ENCODE measurements at places on chromosomes 3 and 15. TPM values are rescaled to one million over a fixed set of nuclear protein-coding genes. Genes with fewer than 3 reads are reported as not detected.
A peak's percentile ranks its signal among the peaks of the same experiment; 100 is the strongest.

U2SURP gene
- 66.8 TPM for total RNA-seq

ROPN1 gene
- not detected for total RNA-seq

- DNase-seq: no peak
- no peak overlapping the region for H3K27ac ChIP-seq
- no peaks in the 10 kb centered on the region for H3K36me3 ChIP-seq
- no peak overlapping the region for H3K4me3 ChIP-seq
These were observed 75.1 kb downstream of the LINGO1 start for GRCh38 chr15:77557564-77557963.

PFKFB4 gene
- total RNA-seq: 1.5 TPM

DNA sequence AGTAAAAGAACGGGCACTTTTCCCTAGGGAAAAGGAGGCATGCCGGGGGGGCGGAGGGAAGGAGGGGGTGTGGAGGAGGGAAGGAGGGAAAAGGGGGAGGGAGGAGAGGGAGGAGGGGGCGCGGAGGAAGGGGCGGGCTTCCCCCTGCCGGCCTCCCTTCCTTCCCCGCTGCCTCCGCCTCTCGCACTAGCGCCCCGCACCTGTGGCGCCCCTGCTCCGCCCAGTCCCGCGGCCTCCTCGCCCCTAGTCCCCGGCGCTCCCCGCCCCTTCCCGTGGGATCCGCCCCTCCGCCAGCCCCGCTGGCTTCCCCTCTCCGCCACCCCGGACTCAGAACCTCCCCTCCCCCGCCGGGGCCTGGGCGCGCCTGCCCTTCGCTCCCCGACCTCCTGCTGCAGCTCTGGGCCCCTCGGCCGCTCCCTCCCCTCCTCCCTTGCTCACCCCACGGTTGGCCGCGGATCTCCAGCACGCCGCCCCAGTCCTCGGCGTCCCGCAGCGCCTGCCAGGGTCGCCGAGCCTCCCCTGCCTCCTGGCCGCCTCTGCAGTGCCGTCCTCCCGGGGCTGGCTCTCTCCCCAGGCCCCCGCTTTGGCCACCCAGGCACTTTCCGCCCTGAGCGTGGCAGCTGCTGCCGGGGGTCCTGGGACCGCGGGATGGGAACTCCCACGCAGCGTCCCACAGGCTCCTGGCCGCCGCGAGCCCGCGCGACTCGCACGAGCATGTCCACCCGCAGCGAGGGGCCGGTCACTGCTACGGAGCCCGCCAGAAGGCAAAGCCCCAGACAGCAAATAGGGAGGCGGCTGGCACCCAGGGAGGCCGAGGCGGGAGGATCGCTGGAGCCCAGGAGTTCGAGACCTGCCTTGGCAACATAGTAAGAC lies 147.4 kb downstream of the TJP1 start:
- H3K27ac ChIP-seq: no peak overlapping the region
- H3K4me3 ChIP-seq: peak overlapping the region; percentile 47
- H3K27me3 ChIP-seq: no peaks in the 10 kb centered on the region
- H3K36me3 ChIP-seq: no peaks in the 10 kb centered on the region

- peaks cover 6% of the 10 kb centered on the region for H3K27me3 ChIP-seq
- H3K4me1 ChIP-seq: no peaks in the 10 kb centered on the region
- H3K27ac ChIP-seq: peak overlapping the region; percentile 38
- DNase-seq: no peak
- H3K4me3 ChIP-seq: peak overlapping the region; percentile 37
- H3K36me3 ChIP-seq: no peaks in the 10 kb centered on the region
These were observed 569 bp upstream of the ALDH1A3 start for GRCh38 chr15:100879061-100879463.

- H3K36me3 ChIP-seq: no peaks in the 10 kb centered on the region
- no peak for DNase-seq
- no peaks in the 10 kb centered on the region for H3K27me3 ChIP-seq
- no peak overlapping the region for H3K27ac ChIP-seq
- H3K4me3 ChIP-seq: no peak overlapping the region
These were observed 13.1 kb downstream of the CCR5AS start for GRCh38 chr3:46393554-46394434.

CYP19A1 gene
- total RNA-seq: not detected

KLF15 gene
- 30.1 TPM for total RNA-seq

DNA sequence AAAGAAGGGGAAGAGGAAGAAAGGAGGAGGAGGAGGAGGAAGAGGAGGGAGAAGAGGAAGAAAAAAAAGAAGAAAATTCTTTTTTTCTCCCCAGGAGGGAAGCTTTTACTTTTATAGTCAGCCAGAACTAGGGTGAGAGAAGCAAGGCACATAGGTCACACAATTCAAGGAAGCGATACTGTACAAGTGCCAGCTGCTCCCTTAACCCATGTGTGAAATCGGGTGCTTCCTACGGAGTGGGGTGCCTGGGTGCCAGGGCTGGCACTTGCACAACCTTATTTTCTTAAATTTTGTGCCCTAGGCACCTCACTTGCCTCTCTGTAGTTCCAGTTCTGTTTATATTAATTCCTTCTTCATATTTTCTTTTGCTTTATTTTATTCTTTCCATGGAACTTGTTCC lies 150.4 kb downstream of the LIPC start:
- H3K36me3 ChIP-seq: no peaks in the 10 kb centered on the region
- H3K4me1 ChIP-seq: no peaks in the 10 kb centered on the region
- DNase-seq: no peak

VWA5B2 gene
- not detected for total RNA-seq

GRIP2 gene
- total RNA-seq: 0.68 TPM

DNA sequence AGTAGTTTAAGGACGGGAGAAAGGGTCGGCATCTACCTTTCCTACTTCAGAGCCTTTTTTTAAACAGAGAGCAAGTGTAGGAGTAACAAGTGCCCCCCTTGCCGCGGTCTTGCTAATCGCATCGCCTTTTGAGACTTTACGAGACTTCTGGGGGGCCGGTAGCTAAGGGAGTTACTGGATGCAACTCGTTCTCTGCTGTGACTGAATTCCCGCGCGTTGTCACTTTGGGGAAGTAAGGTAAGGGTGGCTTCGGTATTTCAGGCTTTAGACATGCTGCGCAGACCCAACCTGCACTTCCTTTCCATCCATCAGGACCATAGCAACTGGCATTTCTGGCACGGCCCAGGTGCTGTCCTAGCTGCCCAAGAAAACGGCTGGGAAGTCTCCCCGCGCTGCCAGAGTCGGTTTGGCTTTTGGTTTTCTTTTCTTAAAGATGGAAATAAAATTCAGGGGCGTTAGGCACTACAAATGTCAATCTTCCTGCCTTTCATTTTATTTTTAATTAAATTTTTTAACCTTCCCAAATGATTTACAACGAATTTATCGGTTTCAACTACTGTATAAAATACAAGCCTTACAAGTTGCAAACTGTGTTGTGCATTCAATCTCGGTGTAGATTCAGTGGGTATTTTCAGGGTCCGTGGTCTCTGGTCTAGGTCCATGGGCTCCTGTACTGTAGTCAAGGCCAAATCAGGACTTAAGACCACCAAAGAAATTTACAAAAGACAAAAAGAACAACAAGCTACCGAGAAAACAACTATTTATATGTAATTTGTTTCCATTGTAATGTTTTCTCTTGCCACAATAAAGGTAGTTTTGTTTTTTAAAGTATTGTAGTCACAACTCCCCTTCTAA lies 3.5 kb downstream of the MECOM start:
- H3K4me1 ChIP-seq: peaks cover 38% of the 10 kb centered on the region
- no peak for DNase-seq
- no peak overlapping the region for H3K27ac ChIP-seq
- H3K27me3 ChIP-seq: peaks cover 74% of the 10 kb centered on the region
- H3K4me3 ChIP-seq: peak overlapping the region; percentile 5

CEP152 gene
- total RNA-seq: 4.2 TPM

C2CD4B gene
- 1.2 TPM for total RNA-seq

GRCh38 chr3:147846293-147846692 lies 437.1 kb downstream of the ZIC1 start:
- H3K27me3 ChIP-seq: no peaks in the 10 kb centered on the region
- DNase-seq: no peak
- H3K4me3 ChIP-seq: no peak overlapping the region
- H3K4me1 ChIP-seq: no peaks in the 10 kb centered on the region

GRCh38 chr3:176971613-176972174 lies 225.6 kb downstream of the TBL1XR1 start:
- DNase-seq: no peak
- H3K4me3 ChIP-seq: no peak overlapping the region
- no peak overlapping the region for H3K27ac ChIP-seq
- no peaks in the 10 kb centered on the region for H3K4me1 ChIP-seq
- no peaks in the 10 kb centered on the region for H3K36me3 ChIP-seq

- H3K36me3 ChIP-seq: no peaks in the 10 kb centered on the region
- H3K4me1 ChIP-seq: no peaks in the 10 kb centered on the region
These were observed 247.7 kb downstream of the PLCL2 start for GRCh38 chr3:17132286-17133115.
